Foreskin keratinocyte (primary cell): ENCODE measurements at places on chromosomes 7 and 10.

DNA sequence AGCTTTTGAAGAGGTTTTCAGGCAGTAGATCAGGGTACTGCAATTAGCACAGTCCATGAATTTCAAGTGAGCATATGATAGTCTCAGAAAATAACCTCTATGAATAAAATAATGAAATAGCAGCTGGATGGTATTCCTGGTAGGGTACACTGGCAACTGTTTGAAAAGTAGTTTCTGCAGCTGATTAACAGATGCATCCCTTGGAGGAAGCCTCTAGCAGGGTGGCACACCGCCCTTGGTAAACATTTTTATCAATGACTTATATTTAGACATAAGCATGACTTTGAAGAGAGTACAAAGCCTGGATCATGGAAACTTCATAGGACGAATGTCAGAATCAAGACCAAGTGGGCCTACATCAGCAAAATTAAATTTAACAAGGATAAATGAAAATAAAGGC lies 26.8 kb downstream of the WNT16 start:
- DNase-seq = no peak

GRCh38 chr7:84248267-84248666 lies 53.7 kb upstream of the SEMA3A start:
- DNase-seq = no peak

DNA sequence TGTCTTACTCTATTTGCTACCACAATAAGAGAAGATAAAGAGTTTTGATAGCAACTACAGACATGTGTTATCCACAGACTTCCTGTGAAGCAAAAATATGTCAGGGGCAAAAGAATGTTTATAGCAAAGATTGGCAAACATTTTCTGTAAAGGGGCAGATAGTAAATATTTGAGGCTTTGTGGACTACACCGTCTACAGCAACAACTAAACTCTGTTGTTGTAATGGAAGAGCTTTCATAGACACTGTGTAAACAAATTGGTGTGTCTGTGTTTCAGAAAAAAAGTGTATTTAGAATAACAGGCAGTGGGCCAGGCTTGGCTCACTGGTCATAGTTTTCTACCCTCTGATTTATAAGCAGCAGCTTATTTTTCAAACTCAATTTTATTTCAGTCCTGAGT lies 521.4 kb downstream of the ANKRD7 start:
- no peak for DNase-seq

GRCh38 chr10:29648114-29648982 lies 13.6 kb upstream of the SVIL start:
- no peak for DNase-seq

DNA sequence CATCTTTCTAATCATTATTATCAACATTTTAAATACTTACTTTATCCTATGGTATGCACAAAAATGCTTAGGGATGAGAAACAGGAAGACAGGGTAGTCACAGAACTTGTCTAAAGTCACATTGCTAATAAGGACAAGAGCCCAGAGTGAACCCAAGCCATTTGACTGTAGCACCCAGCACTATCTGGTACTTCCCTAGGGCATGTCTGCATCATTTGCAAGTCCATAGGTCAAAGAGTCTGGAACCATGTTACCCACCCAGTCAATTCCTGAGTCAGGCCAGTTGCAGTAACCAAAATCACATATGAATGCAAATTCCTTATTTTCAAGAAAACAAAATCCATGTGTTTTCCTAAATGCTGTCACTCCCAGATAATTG lies 19.1 kb downstream of the ASAH2 start:
- DNase-seq = no peak

DNA sequence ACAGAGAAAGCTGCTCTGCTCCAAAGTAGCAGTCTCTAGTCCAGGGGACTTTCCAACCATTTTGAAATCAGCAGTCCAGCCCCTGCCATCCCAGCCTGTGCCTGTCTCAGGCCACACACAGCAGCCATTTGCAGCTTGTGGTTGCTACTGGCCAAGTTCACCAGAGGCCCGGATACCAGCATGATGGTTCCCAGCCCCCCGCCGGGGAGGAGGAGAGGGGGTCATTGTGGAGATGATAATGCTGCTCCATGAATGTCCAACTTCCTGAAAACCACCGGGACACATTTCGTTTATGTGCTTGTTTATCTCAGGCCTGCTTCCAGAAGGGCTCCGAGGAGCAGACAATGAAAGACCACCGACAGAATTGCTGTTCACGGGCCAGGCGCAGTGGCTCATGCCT lies 160.0 kb downstream of the UBE2H start:
- no peak for DNase-seq

DNA sequence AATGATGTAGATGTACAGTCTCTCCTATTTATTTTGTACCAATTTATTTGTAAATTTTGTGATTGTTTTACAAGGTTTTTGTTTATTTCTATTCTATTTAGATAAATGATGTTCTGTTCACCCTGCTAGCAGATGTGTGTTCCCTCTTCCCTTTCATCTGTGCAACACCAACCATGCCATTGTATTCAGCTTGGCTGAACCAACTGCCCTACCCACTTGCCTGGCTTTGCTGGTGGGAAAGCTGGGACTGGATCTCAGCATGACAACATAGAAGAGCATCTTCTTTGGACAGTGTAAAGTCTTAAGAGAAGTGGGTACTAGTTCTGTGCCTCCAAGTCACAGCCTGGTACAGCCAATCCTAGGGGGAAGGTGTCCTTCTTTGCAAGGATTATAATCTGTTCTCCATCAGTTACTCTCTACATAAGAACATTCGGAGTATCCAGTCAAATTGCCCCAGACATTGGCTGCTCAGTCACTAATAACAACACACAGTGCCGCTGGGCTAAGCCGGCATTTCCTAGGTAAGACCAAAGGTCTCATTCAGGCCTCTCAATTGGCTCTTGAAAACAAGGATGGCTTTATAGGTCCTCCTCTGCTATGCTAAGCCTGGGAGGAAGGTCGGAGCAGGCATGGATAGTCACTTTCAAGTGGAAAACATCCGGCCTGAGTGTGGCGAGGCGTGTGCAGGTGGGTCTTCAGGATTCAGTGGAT lies 109.7 kb downstream of the NT5C2 start:
- no peak for DNase-seq

- DNase-seq = no peak
Observed at GRCh38 chr10:114716811-114717404, 58.8 kb upstream of the ABLIM1 start.

GRCh38 chr10:33258967-33259366 lies 75.5 kb downstream of the NRP1 start:
- peak; percentile 47 for DNase-seq

GRCh38 chr10:44860811-44861736 lies 50.1 kb upstream of the TMEM72 start:
- no peak for DNase-seq

GRCh38 chr10:123404357-123404756 lies 250.2 kb downstream of the BUB3 start:
- no peak for DNase-seq

- no peak for DNase-seq
Observed at GRCh38 chr7:1762238-1762945, 92.3 kb downstream of the ELFN1 start.

GRCh38 chr10:132109341-132110110 lies 43.8 kb downstream of the JAKMIP3 start:
- DNase-seq = no peak

GRCh38 chr7:132575419-132575981 lies 770 bp downstream of the PLXNA4 start:
- DNase-seq = no peak

DNA sequence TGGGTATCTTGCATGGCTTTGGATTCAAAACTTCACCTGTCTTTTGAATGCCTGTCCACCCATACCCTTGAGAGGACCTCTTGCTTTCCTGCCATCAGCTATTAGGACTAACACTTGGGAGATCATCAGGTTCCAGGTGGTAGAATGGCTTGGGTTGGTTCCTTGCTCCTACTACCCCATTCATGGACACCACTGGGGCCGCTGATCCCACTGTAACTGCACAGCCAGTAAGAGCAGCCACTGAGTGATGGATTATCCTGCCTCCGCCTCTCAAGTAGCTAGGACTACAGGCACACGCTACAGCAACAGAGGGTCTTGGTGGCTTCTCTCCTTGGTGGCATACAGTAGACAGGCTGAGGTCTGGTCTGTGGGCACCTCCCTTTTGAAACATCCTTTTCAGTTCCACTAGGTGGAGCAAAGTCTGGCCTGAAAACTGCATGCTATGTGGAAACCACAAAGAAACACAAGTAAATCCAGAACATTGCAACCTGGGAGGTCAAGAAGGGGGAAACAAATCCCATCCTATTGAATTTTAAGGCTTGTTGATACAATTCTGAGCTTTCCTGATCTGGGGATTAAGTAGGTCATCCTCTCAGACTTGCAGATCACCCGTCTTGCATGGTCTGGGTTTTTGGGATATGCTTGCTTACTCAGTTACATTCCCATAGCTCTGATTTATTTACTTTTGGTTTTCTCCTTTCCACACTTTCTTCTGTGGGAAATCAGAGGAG lies 9.4 kb downstream of the WBP1L start:
- DNase-seq = no peak

- DNase-seq = peak; percentile 30
Observed at GRCh38 chr10:51422311-51423120, 276.9 kb downstream of the CSTF2T start.

DNA sequence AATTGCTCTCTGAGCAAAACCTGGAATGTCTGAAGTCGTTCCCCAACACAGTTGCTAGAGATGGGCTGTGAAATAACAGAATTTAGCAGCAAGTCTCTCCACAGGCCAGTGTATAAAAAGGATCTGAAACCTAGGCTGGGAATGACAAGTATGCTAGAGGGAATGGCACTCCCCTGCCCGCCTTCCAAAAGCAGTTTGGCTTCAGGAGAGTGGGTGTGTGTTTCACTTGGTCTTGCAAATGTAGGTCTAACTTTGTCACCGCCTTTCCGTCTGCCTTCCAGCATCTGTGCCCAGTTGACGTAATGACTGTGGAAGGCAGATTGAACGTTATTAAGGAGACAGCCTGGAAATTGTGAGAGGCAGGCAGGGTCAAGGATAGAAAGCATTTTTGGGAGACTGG lies 18.0 kb upstream of the MTURN start:
- DNase-seq = no peak

GRCh38 chr7:741191-741671 lies 14.2 kb upstream of the PRKAR1B start:
- DNase-seq = no peak

DNA sequence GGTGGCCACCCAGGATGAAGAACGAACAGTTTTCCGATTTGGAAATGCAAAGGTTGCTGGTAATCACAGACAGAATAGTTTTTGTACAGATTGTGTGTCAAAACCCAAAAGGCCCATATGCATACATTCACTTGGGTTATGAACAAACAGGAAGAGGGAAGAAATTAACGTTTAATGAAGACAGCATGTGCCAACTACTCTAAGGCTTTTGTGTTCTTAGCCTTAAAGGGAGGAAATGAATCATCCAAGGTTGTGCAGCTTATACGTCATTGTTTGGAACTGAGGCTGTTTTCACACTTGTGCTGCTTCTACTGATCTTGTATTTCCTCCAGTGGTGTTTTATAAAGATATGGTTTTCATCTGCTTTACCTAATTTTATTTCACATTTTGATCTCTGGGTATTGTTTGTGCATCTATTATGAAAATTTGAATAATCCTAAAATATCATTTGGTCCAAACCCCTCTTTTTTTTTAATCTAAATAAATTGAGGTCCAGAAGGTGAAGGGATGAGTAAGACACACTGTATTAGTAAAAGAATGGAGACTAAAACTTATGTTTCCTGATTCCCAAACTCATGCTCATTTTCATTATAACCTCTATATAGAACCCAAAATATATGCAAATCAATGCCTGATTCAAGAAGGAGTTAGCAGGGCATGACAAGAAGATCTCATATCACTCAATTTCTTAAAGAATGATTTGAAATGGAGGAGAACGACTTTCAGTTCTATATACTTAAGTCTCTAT lies 373.1 kb downstream of the THSD7A start:
- DNase-seq = peak; percentile 87

DNA sequence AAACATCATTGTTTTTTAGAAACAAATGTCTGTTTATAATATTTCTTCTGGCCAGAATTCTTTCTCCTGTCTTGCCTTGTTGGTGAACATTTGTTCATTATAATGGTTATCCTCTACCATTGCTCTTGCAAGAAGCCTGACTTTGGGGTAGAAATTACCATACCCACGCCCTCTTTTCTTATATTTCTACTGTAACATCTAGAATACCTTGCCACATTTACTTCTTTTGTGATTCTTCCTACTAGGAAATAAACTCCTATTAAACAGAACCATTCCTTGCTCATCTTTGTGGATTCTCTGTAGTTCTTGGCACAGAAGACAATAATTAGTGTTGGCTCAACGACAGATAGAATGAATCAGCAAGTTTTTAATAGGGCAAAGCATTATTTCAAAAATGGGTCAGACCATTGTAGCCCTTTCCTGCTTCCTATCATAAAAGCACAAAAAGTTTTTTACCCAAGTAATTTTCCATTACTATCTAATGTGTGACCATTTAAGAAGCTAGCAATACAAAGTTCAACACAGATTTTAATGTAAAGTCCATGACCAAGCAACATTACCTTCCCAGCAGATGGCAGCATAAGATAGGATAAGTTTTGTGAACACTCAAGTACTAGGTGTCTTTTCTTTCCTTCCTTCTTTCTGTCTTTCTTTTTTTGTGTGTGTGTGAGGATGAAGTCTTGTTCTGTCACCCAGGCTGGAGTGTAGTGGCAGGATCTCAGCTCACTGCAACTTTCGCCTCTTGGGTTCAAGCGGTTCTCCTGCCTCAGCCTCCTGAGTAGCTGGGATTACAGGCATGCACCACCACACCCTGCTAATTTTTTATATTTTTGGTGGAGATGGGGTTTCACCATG lies 270.4 kb downstream of the HGF start:
- DNase-seq = peak; percentile 66

- no peak for DNase-seq
Observed at GRCh38 chr7:41885748-41886147, 182.9 kb upstream of the INHBA start.

DNA sequence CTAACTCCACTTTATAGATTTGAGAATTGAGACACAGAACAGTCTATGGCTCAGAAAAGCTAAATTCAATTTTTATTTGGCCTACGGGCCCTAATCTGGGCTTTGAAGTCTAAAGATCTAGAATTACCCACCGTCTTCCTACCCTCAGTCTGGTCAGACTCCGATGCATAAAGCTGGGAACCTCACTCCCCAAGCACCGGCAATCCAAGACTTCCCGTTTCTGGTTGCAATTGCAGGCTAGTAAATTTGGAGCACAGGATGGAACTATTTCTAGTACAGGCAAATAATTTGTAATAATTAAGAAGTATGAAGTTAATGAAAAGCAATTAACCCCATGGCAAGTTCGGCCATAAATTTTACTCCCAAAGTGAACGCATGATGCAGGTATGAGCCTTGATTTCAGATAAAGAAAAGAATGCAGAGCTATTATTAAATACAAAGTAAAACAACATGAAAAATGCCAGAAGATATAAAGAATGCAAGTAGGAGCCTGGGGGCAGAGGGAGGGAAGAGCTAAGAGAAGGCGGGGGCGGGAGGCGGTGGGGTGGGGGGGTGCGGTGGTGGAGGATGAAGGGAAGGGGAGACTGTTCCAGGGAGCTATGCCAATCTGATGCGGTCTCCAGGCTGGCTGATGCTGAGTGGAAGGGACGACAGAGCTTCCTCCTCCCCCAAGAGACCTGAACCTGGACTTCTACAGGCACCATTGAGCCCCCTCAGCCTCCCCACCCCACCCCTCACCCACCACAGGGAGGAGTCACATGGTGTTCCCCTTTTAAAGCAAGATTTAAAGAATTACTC lies 45.1 kb downstream of the BPGM start:
- no peak for DNase-seq
